ENCODE measurements at places on chromosomes 13 and 19.

DNA sequence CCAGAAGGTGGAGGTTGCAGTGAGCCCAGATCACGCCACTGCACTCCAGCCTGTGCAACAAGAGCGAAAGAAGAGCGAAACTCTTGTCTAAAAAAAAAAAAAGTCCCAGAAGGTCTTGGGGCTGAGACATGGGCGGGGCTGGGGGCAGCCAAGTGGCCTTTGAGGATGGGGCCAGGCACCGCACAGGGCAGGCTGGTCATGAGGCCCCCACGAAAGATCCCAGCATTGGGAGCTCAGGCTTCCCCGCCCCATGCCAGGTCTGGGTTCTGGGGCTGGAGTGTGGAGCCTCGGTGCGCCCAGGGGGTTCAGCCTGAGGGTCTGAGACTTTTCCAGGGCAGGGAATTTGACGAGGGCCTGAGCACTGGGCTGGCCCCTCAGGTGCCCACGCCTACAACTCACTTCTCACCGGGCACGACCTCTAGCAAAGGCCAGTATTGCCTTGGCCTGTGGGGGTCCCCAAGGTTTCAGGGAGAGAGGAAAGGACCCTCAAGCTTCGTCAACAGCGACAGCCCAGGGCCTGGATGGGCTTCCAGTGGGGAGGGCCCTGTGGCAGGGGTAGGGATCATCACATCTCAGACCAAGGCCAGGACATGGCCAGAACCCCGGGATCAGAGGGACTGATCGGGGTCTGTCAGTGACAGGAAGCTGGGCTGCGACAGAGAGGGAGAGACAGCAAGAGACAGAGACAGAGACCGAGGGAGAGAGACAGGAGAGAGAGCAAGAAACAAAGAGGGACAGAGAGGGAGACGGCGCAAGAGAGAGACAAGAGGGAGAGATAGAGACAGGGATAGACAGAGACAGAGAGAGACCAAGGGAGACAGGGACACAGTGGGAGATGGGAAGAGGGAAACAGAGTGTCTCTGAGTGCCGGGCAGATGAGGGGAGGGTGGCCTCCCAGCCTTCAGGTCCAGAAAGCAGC is 7.5 kb upstream of the MEX3D start:
- no peak for DNase-seq

GRCh38 chr19:33343859-33344572 is 29.5 kb upstream of the CEBPG start:
- DNase-seq, result peak; percentile 56

- no peak for DNase-seq
Observed at GRCh38 chr19:12938779-12939601, 581 bp downstream of the CALR start.

- DNase-seq, result peak; percentile 95
Observed at GRCh38 chr19:55301459-55302317, 17.9 kb downstream of the BRSK1 start.

Measured in right forelimb (tissue), 1 donor.